Stimulated activated CD8-positive, alpha-beta memory T cell treated with anti-CD3 and anti-CD28 coated beads, Interleukin-2, amount 100 ng/mL, for 1 hour (primary cell): ENCODE measurements at places on chromosomes 5 and 9.

DNA sequence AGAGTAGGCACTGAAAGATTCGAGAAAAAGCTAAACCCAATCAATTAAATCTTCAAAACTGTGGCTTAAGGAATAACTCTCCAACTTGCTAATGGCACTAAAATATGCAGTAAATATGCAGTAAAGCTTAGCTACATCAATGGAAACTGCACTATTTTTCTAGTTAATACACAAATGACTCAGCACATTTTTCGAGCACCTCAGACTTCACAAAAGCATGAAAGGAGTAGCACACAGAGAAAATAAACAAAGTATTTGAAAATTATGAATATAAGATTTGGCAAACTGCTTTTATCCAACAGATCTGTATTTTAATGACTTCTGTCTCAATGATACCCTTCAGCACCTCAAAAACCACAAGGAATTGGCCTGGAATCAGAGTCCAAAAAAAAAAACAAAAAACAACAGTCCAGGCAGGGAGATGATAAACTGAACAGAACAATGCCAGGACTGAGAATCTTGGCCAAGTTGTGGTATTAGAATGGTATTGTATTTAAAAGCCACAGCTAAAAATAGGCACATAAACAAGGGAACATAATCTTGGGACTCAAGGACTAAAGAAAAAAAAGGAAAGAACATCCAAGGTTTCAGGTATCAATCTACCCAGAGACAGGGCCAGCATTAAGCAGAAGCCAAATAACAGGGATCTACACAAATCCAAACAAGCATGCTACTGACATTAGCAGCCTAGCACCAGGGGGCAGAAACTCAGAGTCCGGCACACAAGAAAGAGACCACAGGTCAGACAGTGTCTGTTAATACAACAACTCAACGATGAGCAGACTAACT, 21.4 kb downstream of the TMEM245 start:
- DNase-seq, result no peak

- DNase-seq, result no peak
These were observed 239.9 kb upstream of the TNC start for GRCh38 chr9:115357821-115358220.

- DNase-seq, result no peak
These were observed 151.4 kb downstream of the TLE1 start for GRCh38 chr9:81537964-81538363.

GRCh38 chr5:109354761-109355160, 55.0 kb downstream of the PJA2 start:
- no peak for DNase-seq

- DNase-seq, result no peak
These were observed 24.6 kb upstream of the ALDH1B1 start for GRCh38 chr9:38367898-38368297.

DNA sequence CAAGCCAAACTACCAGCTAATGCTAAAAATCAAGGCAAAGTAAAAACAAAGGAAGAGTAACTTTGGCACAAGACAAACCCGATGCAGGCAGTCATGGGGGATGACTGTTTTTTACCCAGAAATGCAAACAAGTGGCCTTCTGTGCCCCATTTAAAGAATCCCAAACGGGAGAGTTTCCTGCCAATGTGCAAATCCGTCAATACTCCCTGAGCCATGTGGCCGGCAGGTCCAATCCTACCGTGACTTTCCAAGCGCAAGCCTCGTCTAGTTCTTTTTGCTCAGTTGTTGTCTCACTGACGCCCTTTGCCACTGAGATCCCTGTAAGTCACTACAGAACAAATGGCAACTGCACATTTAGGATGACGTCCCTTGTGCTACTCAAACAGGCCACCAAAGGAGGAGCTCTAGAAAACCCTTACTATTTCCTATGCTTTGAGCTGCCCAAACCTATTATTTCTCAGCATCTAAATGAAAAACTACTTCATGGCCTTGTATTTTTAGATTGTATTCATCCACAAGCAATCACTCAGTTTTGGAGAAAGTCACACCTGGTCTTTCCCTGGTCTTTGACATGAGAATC, 43.4 kb downstream of the OTULIN start:
- DNase-seq, result no peak

GRCh38 chr5:16076657-16077056, 102.9 kb downstream of the MARCHF11 start:
- no peak for DNase-seq

DNA sequence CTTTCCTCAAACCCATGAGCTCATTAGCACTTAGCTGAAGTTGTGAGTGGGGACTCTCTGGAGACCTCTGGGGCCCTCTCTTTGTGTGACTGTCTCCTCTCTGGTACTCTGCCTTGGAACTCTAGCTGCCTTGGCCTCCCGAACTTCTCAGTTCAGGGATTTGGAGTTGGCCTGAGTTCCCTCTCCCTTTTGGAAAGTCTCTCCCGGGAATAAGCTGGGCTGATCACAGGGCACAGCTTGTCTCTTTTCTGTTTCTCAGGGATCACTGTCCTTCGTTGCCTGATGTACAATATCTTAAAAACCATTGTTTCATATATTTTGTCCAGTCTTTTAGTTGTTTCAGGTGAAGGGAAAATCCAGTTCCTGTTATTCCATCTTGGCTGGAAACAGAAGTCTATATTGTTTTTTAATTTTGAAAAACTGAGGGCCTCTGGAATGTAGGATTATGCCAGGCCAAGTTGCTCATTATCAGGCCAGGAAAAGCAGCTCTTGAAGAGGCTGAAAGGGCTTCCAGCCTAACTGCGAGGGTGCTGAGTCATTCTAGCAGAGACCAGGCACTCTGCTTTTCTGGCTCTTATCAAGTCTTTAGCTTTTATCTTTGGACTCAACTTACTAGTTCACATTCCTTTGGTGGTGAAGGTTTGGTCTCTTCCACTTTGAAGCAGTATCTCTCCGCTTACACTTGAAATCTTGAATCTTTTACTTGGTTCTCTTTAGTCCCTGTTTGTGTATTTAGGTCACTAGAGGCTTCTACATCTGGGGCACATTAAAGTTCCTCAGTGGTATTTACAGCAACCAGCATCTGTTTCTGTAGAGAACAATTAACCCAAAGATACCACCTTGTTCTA, 8.4 kb upstream of the RGS3 start:
- DNase-seq, result no peak

DNA sequence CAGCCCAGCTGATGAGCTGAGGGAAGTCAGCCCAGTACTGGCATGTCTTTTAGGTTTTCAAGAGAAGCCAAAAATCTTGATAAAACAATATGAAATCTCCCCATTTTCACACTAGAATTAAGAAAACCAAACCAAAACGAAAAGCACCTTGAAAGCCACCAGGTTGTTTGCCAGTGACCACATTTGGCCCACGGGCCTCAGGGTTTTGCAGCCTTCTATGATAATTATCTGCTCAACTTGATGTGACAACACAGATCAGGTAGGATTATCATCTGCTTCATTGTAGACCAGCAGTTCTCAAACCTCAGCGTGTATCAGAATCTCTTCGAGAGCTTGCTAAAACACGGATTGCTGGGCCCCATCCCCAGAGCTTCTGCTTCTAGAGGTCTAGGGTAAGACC, 101.4 kb downstream of the GALNT10 start:
- no peak for DNase-seq

- DNase-seq, result no peak
These were observed 703.9 kb downstream of the EFNA5 start for GRCh38 chr5:106966686-106967315.
